ENCODE measurements at places on chromosomes 16 and 17. TPM values are rescaled to one million over a fixed set of nuclear protein-coding genes. Genes with fewer than 3 reads are reported as not detected.

- no peaks in the 10 kb centered on the region for H3K27me3 ChIP-seq
- no peak for DNase-seq
- H3K36me3 ChIP-seq, result no peaks in the 10 kb centered on the region
- H3K4me3 ChIP-seq, result no peak overlapping the region
- H3K4me1 ChIP-seq, result no peaks in the 10 kb centered on the region
Measured at GRCh38 chr17:55624772-55625433, 97.8 kb downstream of the TMEM100 start.

DNA sequence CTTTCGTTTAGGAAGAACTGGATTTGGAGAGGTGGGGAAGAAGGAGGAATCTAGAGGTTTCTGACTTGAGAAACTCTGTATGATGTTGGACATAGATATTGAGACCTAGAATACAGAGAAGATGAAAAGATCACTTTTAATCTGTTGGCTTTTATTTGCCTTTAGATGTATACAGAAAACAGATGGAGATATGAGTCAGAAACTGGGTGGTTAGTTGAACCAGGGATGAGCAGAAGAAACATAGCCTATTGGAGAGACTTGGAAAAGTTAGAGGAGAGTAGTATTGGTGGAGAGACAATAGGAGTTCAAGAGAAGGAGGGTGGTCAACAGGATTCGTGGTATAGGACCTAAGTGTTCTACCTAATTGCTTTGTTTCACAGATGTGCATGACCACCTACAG is 5.1 kb downstream of the PHAF1 start:
- H3K27me3 ChIP-seq, result no peaks in the 10 kb centered on the region
- H3K36me3 ChIP-seq, result peaks cover under 1% of the 10 kb centered on the region
- DNase-seq, result no peak
- H3K4me3 ChIP-seq, result no peak overlapping the region

- no peaks in the 10 kb centered on the region for H3K36me3 ChIP-seq
- no peak overlapping the region for H3K27ac ChIP-seq
- no peak overlapping the region for H3K4me3 ChIP-seq
- no peak for DNase-seq
- peaks cover 11% of the 10 kb centered on the region for H3K4me1 ChIP-seq
Measured at GRCh38 chr17:44782326-44782850, 23.6 kb downstream of the ADAM11 start.

DNA sequence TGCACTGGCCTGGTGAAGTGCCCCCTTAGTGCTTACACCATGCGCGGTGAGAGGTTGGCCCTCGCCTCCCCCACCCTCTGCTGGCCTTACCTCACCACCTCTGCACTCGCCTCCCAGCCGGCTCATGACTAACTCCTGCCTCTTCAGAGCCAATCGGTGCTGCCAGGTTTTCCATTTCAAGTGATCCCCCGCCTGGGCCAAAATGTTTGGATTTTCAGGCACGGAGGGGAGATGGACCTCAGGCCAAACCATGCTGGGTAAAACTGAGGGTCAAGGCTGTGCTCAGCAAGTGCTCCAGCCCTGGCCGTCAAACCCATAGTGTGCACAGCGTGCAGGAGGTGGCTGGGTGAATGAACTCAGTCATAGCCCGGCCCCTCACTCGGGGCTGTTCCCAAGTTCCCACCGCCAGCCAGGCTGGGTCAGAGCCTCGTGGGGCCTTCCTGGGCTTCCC is 175.4 kb downstream of the SEC14L1 start:
- H3K27me3 ChIP-seq, result no peaks in the 10 kb centered on the region
- no peak for DNase-seq
- H3K4me3 ChIP-seq, result no peak overlapping the region
- peaks cover 48% of the 10 kb centered on the region for H3K4me1 ChIP-seq
- no peaks in the 10 kb centered on the region for H3K36me3 ChIP-seq

GRCh38 chr17:47905221-47905733 is 9.2 kb downstream of the SP2 start:
- H3K27me3 ChIP-seq, result no peaks in the 10 kb centered on the region
- H3K27ac ChIP-seq, result no peak overlapping the region
- peaks cover 22% of the 10 kb centered on the region for H3K36me3 ChIP-seq
- H3K4me3 ChIP-seq, result no peak overlapping the region
- DNase-seq, result no peak

- peaks cover 4% of the 10 kb centered on the region for H3K27me3 ChIP-seq
- H3K36me3 ChIP-seq, result no peaks in the 10 kb centered on the region
- no peaks in the 10 kb centered on the region for H3K4me1 ChIP-seq
- H3K4me3 ChIP-seq, result no peak overlapping the region
- no peak overlapping the region for H3K27ac ChIP-seq
Measured at GRCh38 chr16:84434800-84435199, 66.5 kb downstream of the ATP2C2 start.

PNMT gene
- 0.76 TPM for total RNA-seq

TNFSF12 gene
- 44.5 TPM for total RNA-seq

FBXW10B gene
- 0.76 TPM for total RNA-seq

All from B cell (primary cell).